ENCODE measurements at places on chromosomes 13 and 19.

GRCh38 chr13:23450340-23451046 lies 17.0 kb upstream of the SACS start:
- no peak for DNase-seq

DNA sequence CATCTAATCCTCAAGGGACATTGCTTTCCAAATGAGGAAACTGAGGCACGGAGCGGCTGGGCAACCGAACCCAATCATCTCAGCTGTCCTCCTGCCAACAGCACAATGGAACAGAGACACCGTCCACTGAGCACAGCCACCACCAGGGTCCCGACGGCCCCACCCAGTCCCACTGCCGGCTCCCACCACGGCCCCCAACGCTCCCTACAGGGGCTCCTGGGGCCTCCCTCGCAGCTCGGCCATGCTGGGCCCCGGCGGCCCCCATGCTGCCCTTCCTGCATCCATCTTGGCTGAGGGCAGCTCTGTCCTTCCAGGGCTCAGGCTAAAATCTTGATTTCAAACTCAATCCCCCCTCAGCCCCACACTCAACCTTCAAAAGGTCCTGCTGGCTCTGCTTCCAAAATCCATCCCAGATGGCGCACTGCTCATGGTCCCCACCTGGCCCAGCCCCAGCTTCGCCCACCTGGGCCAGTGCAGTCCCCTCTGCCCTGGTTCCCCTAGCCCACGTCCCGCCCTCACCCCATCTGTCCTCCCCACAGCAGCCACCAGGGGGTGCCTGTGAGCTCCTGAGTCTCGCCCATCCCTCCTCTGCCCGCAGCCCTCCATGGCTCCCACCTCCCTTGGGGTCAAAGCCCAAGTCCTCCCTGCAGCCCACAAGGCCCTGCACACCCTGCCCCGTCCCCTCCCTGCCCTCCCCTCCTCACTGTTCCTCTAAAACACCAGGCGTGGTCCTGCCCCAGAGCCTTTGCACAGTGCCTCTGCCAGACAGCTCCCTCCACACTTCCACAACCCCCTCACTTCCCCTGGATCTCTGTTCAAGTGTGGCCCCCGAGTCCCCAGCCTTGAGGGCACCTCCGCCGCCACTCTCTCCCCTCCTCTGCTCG lies 7.9 kb downstream of the PIP5K1C start:
- no peak for DNase-seq

DNA sequence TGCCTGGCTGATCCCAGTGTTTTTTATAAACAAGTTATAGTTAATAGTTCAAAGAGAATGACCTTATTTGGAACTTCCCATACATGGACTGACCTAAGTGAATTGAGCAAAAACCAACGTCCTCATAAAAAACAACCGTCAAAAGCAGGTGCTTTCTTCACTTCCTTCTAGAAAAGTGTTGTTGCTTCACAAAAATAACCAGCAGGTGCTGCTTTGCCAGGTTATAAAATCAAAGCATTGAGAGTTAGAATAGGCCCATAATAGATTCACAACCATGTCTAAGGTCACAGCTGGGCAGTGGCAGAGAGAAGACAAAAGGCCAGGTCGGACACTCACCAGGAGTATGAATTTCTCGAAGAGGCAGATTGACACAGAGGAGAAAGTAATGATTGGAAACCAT lies 9.5 kb downstream of the RUBCNL start:
- no peak for DNase-seq

- no peak for DNase-seq
Observed at GRCh38 chr13:113859311-113860050, 4.4 kb downstream of the GAS6 start.

- no peak for DNase-seq
Observed at GRCh38 chr19:4493929-4494690, 22.0 kb downstream of the HDGFL2 start.

All from stimulated activated CD8-positive, alpha-beta memory T cell treated with anti-CD3 and anti-CD28 coated beads, Interleukin-2, amount 100 ng/mL, for 1 hour (primary cell).